Spinal cord (tissue), 10 donors: ENCODE measurements at places on chromosomes 6 and 20. TPM values are rescaled to one million over a fixed set of nuclear protein-coding genes. Genes with fewer than 3 reads are reported as not detected.

Gene RBL1
- total RNA-seq: 15.4 TPM

Gene BPIFB1
- 0.28 TPM for total RNA-seq

Gene RPP40
- total RNA-seq: 11.7 TPM

Gene MAPK13
- 3.2 TPM for total RNA-seq

Gene SAPCD1
- 9.5 TPM for total RNA-seq

Gene CDSN
- total RNA-seq: not detected

Gene SEL1L2
- total RNA-seq: not detected

Gene HLA-DRA
- total RNA-seq: 40.9 TPM

Gene ARFGEF3
- total RNA-seq: 45.6 TPM
